ENCODE measurements at places on chromosomes 1 and 21.

DNA sequence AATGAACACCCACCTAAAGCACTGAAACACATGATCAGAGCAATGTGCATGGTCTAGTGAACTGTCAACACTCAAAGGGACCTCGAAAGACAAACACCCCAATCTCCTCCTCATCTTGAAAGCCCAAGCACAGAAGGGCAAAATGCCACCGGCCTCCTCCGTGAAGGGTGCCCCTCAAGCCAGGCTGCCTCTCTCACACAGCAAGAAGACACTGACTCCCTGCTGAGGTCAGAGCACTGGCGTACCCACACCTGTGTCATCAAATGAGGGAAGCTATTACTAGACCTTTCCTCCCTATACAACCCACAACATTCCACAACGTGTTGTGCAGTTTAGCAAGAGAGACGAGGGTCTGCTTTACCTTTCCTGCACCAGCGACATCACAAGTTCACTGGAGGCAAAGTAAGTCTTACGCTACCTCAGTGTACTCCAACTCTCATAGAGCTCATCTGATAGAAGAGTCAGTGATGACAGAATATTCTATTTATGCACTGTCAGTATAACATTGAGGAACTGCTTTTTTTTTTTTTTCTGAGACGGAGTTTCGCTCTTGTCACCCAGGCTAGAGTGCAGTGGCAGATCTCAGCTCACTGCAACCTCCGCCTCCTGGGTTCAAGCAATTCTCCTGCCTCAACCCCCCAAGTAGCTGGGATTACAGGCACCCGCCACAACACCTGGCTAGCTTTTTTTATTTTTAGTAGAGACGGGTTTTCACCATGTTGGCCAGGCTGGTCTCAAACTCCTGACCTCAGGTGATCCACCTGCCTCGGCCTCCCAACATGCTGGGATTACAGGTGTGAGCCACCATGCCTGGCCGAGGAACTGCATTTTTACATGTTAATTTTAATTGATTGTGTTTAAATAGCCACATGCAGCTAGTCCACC, 3.3 kb downstream of the SH3BP5L start:
- no peak for DNase-seq

DNA sequence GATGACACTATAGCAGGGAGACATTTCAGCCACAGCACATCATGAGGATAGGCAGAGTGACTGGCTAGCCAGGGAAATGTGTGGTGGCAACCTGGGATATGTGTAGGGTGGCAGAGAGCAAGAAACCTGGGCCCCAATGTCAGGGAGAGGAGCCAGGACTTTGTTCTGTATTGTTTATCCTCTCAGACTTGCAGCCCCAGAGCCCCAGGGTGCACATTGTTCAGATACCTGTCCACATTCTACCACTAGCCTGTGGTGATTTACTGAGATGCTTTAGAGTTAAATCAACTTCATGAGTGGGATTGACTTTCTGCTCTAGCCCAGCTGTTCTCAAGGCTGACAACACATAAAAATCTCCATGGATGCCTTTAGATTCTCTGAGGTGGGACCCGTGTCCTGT, 61.5 kb downstream of the MAB21L3 start:
- no peak for DNase-seq

DNA sequence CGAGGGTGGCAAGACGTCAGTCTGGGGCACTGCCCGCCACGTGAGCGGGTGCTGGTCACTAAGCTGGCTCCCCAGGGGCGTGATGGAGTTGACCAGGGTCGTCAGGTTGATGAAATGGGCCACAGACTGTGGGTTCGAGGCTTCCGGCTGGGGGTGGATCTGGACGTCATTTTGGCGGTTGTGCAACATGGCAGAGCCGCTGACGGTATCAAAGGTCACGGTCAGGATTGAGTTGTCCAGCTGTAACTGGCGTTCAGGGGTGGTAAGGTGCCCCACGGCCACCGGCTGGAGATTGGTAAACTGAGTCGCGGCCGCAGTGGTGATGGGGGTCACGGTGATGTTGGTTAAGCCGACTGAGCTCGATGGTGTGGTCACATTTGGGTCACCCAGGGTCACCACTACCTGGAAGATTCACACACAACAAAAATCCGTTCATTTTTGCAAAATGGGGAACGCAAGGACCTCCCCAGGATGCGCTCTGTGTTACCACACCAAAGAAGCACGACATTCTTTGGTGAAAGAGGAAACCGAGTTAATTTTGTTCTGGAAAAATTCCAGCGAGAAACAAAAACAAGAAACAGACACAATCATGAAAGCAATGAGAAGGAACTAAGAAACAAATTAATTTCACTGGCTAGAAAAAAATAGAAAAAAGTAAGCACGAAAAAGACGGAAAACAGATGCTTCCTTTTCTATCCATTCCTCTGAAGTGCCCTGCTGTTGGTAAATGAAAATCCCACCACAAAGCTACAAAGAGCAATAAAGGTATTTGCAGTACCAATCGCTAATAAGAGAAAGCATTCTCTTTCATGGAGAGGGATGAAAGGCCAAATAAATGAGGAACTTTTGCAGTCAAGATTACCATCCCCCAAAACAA, 34.7 kb upstream of the RIPK4 start:
- no peak for DNase-seq

DNA sequence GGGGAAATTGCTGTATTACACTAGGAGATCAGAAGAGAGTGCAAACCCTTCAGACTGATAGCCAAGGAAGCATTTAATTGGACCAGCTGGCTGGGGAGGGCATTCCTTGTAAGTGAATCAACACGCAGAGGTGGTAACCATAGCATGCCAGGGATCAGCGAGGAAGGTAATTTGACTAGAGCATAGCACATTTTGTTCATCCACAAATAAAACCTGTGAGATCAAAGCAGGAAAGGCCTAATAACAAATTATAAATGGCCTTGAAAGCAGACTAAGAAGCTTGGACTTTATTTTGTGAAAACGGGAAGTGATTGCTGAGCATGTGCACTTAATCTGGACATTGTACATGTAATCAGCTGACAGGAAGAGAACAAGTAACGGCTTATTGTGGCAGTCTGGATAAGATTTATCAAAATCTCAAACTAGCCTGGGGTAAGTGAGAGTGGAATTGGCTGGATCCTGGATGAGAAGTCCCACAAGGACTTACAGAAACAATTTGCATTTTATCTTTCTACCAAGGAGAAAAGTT, 11.7 kb upstream of the CD55 start:
- no peak for DNase-seq

DNA sequence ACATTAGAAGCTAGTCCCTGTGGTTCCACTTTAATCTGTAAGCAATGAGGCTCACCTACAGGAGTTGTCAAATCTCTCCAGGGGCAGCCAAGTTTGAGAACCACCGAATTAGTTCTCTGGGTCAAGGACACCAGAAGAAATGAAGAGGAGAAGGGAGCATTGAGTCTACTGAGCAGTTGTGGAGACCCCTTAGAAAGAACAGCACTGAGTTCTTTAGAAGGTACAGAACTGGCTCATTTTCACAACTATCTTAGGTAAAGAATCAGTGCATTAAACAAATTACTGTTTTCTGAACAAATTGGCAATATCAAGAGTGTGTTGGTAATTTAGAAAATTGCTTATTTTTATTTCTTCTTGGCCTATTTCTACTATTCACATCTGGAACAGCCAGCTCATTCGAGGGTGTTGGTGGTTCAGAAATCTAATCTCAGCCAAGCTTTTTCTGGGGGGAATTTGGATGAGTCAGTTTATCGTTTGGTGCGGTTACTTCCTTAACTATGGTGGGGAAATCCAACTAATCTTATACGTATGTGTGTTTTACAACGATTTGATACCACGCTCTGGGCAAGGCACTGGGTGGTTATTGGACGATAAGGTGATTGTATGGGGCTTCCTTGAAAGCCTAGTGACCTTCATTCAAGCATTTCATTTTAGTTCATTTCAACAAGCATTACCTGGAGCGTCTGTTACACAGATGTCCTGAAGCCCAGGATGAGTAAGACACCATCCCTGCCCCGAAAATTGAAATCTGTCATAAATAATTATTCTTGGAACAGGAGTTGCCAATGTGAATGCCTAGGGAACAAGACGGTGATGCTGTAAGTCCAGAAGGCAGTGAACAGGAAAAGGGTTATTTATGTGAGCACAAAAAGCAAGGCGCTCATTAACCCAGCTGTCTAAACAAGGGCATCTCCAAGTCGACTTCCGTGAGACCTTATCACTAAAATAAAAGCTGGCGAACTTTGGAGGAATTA, 52.0 kb upstream of the TMPRSS2 start:
- DNase-seq, result no peak

GRCh38 chr1:12368646-12369045, 138.8 kb downstream of the VPS13D start:
- DNase-seq, result no peak

GRCh38 chr21:42426876-42427480, 23.3 kb downstream of the UBASH3A start:
- no peak for DNase-seq

GRCh38 chr1:163701783-163702374, 380.1 kb downstream of the NUF2 start:
- no peak for DNase-seq

DNA sequence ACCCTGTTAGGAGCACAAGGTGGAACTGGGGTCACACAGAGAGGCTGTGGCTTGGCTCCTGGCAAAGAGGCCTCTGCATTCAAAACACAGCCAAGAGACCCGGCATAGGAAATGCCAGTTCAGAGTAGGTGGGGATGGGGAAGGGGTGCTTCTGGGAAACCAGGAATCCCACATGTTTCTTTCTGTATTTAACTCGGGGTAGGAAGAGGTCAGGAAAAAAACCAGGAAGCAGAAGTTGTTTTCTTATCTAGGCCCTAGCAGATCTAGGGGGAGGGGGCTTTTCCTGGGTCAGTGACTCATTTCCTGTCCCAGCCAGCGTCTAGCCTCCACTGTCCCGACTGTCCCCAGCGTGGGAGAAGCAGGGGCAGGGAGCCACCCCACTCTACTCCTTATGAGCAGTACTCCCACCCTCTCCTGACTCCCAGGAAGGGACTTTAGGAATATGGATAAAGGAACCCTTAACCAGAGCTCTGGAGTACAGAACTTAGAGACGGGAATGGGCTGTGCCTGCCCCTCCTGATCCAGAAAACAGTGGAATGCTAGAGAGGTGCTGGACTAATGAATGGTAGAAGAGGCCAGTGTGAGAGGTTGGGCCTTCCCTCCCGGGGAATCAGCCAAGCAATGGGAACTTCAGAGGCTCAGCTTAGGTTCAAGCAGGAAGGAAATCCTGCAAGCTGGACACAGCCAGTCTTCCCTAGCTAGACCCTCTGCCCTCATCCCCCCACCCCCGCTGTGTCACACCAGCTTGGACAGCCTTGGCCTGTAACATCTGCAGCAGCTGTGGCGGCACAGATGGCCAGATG, 5.7 kb downstream of the FHL3 start:
- DNase-seq, result no peak

DNA sequence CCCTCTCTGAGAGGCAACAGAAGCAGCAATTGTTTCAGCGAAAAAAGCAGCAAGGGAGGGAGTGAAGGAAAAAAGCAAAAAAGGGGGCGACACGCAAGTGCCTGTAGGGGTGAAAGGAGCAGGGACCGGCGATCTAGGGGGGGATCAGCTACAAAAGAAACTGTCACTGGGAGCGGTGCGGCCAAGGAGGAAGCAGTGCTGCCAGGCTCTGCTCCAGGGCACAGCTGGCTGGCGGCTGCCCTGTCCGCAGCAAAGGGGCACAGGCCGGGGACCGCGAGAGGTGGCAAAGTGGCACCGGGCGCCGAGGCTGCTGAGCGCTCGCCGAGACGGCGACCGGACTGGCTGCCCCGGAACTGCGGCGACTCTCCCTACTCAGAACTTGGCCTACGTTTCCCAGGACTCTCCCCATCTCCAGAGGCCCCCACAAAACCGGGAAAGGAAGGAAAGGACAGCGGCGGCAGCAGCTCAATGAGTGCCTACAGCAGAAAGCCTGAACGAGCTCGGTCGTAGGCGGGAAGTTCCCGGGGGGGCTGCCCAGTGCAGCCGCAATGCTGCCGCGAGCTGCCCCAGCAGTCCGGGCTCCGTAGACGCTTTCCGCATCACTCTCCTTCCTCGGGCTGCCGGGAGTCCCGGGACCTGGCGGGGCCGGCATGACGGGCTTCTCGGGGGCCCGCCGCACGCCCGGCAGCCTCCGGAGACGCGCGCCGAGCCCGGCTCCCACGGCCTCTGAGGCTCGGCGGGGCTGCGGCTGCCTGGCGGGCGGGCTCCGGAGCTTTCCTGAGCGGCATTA, 1.0 kb upstream of the CDKN2C start:
- DNase-seq, result peak; percentile 11

DNA sequence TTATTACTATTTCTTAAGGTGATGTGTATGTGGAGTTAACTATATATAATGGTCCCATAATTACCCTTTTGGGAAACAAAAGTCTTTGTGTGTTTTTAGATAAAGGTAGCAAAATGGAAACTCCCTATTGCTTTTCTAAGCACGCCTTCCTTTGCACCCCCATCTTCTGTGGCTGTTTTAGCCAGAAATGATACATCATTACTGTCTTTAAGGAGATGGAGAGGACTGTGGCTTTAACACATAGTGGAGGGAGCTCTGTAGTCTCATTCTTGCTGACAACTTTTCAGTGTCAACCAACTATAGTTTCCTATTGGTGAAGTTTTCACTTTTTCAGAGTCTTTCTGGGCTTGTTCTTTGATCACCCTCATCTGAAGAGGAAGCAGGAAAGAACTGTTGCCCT, 1.0 kb downstream of the APOBEC4 start:
- no peak for DNase-seq

DNA sequence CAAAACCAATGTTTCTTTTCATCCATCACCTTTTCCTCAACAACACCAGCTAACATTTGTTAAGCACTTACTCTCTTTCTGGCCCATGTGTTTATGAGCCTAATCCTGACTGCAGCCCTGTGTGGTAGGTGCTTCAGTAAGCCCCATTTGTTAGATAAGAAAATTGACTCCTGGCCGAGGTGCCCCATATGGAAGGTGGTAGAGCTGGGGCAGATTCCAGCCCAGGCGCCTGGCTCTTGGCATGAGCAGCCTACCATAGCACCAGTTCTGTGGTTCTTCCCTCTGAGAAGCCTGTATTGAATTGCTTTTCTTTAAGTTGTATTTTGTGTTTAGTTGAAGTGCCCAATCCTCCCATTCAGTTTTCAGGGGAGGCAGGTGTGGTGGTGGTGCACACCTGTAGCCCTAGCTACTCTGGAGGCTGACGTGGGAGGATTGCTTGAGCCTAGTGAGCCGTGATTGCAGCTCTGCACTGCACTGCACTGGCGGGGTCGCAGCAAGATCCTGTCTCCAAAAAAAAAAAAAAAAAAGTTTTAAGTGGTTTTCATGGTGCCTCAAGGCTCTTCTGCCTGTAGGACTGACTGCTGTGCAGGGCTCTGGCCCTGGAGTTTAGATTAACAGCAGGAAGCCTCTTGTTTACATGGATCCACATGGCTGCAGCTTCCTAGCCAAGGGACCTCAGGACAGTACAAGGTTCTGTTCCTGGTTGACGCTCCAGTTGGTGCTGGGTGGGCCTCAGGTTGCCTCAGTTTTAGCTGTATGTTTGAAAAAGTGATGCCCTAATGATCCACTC, 125.9 kb downstream of the MRPS6 start:
- no peak for DNase-seq

DNA sequence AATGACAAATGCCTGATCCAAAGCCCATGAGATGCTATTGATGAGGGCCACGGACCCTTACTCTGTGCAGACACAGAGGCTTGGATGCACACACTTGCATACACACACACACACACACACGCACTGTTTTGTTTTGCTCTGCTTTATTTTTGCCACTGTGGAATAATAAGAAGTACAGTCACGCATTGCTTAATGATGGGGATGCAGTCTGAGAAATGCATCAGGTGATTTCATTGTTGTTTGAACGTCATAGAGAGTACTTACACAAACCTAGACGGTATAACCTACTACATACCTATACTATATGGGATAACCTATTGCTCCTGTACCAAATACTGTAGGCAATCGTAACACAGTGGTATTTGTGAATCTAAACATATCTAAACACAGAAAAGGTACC, 104.4 kb downstream of the RHOU start:
- no peak for DNase-seq
